Stimulated activated naive CD8-positive, alpha-beta T cell treated with anti-CD3 and anti-CD28 coated beads, Interleukin-15, amount 100 ng/mL, for 72 hours (primary cell): ENCODE measurements at places on chromosomes 13 and 19.

GRCh38 chr19:1374250-1374577, 9.5 kb upstream of the NDUFS7 start:
- DNase-seq, result no peak

DNA sequence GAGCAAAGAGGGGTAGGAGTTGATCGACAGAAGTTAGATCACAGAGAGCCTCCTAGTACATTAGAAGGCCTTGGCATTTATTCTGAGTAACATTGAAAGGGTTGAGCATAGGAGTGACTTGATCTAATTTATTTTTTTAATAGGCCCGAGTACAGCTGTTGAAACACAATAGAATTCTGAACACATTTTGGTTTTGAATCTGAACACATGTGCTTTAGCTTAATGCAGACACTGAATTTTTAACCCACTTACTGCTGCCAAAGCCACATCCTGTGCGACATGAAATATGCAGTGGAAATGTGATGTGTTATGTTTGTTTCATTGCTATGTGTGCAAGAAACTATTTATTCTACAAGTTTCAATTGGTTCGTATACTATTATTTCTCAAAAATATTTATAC, 1505.9 kb downstream of the PCDH9 start:
- no peak for DNase-seq

GRCh38 chr19:13187419-13187818, 37.2 kb downstream of the IER2 start:
- no peak for DNase-seq

DNA sequence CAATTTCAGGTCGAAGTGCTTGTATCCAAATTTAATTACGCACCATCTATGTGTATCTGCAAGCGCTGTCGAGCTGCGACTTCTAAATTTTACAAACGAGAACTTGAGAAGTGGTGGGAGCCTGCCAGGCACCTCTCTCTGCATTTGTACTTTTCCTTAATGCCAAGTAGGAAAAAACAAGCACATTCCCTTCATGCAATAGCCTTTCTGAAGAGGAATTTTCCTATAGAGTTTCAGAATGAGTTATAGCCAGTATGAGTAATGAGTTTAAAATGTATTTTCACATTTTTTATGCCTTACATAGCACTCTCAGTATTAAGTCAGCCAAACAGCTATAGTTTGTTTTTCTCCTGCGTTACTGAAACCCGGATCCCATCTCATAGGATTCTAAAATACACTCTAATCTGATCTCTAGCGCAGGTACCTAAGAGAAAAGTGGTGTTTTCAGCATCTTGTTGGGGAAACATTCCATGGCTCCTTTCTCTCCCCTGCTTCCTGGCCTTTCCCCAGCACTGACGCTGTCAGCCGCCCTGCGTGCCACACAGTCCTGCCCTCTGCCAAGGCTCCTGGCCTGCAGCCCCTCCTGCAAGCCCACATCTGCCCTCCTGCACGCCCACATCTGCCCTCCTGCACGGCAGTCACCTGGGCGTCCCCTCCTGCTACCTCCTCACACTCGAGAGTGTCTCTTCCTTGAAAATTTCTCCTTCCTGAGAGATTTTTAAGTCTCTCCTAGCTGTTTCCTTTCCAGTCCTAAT, 526.9 kb downstream of the MYO16 start:
- DNase-seq, result no peak

- no peak for DNase-seq
Measured at GRCh38 chr19:35484252-35485036, 5.8 kb downstream of the KRTDAP start.

DNA sequence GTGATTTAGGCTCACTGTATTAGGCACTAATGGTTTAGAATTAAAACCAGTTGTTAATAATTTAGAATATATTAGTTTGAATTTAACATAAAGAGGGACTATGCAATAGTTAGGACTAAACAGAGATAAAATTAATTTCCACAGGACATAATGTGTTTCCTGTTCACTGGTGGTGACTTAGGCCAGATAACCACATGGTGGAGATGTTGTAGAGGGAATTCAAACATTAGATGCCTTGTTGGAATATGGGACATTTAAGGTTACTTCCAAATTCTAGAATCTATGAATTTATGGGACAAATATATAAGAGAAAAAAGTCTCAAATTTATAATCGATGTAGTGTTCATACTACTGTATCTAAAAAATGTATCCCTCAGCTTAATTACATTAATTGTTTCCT, 615.5 kb upstream of the KLHL1 start:
- DNase-seq, result no peak

DNA sequence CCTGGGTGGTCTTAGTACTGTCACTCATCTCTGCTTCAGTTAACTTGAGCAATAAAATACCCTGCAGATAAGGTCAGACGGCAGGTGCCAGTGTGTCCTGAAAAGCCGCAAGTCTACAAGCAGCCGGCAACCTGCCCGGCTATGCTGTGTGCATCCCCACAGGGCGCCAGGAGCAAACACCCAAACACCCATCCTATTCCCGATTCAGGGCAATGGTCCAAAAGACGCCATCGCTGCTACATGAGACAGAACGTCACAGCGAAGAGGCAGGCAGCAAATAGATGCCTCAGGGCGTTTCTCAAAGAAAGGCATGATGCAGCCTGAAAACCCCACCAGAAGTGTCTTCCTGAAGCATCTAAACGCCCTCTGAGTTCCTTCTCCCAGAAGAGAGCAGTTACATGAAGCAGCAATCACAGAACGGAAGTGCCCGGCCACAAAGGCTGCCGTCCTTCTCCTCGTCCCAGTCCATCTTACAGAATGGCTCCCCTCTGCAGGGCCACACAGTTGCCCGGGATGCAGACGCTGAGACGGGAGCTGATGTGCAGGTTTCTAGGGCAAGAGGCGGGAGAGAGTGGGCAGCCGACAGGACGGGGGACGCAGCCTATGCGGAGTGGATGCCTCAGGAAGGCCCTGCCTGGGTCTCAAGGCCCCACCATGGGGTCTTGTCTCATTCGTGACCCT, 35.1 kb downstream of the RASA3 start:
- no peak for DNase-seq

DNA sequence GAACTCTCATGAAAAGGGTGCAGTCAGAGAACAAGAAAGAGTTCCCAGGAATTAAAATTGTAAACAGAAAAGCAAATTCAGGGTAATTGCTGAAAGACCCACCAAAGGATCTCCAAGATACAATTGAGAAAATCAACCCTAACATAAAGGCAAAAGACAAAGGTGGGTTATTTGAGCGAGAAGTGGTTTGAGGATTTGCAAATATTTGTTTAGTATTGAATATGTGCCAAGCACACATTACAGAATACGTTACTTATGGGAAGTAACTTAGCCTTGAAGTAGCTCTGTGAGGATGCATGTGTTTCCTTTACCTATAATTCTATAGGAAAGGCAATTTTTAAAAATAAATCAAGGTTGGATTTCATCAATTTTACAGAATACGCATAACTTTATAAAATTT, 10.0 kb upstream of the CEACAM21 start:
- no peak for DNase-seq

DNA sequence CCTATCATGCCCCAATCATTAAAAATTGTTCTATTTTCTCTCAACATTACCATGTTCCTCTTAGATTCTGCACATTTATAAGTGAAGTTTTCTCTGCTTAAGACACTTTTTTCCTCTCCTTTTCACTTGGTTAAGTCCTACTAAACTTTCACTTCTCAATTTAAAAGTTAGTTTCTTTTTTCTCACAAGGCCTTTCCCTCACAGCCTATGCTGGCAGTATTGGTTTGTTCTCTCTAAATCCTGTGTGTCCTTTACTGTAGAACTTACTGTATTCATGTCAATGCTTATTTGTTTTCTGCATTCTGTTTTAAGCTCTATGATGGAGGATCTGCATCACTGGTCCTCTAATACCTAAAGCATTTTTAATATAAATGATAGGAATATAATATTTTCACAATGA, 2816.6 kb downstream of the PCDH9 start:
- no peak for DNase-seq
